Hematopoietic multipotent progenitor cell treated with erythropoietin and hydrocortisone succinate and interleukin-3 and kit ligand, for 8 days (in vitro differentiated cells): ENCODE measurements at places on chromosomes 16 and 17.

DNA sequence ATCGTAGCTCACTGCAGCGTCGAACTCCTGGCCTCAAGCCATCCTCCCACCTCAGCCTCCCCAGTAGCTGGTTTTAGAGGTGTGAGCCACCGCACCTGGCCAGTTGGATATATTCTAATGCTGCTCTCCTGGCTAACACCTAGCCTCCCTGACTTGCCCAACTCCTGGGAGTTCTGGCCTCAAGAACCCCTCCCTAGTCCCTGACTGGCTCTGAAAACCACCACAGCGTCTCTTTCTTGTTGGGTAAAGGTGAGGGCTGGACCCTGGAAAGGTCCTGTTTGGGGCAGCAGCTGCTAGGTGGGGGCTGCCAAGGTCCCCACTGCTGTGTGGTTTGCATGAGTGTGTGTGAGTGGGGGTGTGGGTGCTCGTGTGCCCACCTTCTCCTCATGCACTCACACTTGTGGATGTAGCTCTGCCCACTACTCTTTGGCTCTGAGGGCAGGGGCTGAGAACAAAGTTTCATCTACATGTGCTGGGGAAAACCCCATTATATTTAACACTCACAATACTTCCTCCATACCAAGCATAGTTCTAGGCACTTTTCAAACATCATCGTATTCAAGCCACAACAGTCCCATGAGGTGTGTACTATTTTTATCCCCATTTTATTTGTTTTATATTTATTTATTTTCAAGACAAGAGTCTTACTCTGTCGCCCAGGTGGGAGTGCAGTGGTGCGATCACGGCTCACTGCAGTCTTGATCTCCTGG is 7.1 kb upstream of the SPNS3 start:
- no peak for DNase-seq

- peak; percentile 89 for DNase-seq
Measured at GRCh38 chr16:75385507-75386152, 47.7 kb downstream of the CFDP1 start.

- no peak for DNase-seq
Measured at GRCh38 chr16:29961127-29961478, 776 bp upstream of the TMEM219 start.

- peak; percentile 61 for DNase-seq
Measured at GRCh38 chr16:75627851-75628250, 4.8 kb upstream of the ADAT1 start.

DNA sequence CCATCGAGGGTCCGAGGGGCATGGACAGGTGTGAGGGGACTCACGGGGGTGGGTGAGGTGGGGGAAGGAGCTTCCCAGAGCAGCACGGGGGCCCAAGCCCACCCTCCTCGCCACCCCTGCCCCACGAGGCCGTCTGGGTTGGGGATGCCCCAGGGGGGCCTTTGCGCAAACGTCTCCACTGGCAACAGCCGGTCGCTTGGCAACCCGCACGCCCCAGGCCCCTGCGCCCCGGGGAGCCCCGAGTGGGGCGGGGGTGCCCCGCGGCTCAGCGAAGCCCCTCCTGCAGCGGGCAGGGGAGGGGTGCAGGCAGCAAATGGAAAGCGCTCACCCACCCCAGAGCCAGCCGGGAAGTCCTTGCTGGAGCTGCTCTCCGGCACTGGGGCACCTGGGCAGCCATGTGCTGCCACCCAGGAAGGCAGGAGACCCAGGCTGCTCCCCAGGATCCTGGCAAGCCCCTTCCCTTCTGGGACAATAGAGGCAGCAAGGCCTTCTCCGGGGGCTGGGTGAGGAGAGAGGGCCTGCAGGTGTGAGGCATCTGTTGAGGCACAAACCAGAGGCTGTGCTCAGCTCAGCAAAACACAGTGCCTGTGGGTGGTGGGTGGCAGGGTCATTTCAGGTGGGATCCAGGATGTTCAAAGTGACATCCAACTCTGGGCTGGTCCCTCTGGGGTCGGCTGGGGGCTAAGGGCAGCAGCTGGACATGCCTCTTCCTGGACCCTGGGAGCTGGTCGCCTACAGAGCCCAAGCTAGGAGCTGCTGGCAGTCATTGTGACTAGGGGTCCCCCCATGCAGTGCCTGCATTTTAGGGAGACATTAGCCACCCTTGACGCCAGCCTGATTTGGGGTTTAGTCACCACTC is 80.9 kb upstream of the CBX4 start:
- DNase-seq = no peak

DNA sequence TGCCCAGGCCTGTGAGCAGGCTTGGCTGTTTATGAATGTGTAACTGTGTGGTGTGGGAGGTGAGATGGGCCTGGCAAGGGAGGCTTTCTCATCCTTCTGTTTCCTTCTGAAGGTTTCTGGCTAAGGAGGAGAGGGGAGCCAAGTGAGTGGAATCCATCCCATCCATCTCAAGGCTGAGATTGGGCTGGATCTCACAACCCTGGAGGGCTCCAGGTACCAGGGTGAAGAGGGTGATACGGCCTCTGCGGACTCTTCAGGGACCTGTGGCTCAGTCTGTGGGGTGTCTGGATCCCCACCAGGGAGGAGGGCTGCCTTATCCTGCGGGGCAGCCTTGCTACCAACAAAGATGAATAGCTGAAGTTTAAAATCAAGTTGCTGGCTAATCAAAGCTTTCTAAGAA is 7.0 kb downstream of the ZNF629 start:
- DNase-seq = no peak

DNA sequence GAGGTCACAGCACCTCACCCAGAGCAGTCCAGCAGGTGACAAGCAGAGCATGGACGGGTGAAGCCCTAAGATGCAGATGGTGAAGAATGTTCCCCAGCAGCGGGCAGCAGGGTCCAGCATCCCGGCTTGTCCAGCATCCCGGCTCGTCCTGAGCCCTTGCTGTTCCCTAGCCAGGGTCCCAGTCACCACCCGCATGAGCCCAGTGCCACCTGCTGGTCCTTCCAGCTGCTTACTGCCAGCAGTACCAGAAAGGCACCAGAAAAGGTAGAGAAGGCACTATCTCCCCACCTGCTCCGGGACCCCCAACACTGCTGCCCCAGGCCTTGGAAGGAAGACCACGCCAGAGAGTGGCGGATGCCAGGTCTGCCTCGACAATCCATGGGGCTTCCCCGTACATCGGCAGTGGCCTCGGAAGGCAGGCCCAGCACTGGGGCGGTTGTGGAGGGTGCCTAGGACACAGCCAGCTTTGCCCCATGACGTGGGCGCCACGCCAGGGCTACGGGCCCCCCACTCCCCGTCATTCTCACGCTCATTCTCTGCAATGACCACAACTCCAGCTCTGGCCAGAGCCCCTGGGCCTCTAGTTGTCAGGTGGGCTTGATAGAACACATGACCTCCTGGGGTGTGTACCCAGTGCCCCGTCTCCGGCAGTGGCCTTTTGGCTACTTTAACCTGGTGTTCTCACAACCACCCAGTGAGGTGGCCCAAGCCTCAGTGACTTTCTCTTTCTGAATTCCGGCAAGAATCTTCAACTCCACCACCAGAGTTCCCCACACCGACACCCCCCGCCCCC is 1.4 kb downstream of the CENPX start:
- peak; percentile 67 for DNase-seq

- DNase-seq = no peak
Measured at GRCh38 chr16:84534815-84535214, 30.4 kb upstream of the MEAK7 start.

GRCh38 chr17:13413001-13413400 is 188.7 kb downstream of the HS3ST3A1 start:
- DNase-seq = no peak

GRCh38 chr16:73092236-73092781 is 44.4 kb upstream of the ZFHX3 start:
- no peak for DNase-seq

GRCh38 chr17:74307984-74308773 is 17.8 kb upstream of the KIF19 start:
- DNase-seq = peak; percentile 85

DNA sequence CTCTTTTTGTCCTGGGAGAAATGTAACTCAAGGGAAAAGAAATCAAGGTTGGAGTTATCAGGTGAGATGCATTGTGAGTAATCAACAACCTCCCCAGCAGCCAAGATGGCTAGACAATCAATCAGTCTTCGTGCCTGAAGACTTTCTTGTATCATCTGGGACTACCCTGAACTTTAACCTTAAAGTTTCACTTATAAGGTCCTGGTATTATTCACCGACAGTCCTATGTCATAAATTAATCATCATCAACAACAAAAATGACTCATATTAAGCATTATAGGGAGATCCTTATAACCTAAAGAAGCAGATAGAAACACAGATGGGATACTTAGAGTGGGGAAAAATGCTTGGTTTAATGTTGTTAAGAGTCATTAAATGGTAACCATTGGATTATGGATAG is 7.7 kb upstream of the TEKT3 start:
- DNase-seq = no peak

GRCh38 chr17:40901981-40902474 is 17.0 kb upstream of the KRT20 start:
- DNase-seq = no peak

DNA sequence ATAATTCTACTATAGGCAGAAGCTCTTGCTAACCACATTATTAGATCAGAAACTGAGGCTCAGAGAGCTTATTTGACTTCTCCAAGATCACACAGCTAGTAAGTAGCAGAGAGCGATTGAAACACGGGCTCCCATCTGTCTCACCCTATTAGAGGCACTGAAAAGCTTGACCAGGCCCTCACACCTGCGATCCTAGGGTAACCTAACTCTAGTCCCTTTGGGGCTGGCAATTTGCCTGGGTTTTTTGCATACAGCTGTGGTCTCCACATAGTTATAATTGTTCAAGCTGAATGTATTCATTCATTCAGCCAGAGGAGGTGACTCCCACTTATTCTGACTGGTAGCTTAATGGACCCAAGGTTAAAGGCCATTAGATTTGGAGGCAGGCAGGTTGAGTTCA is 121.2 kb downstream of the ANKFN1 start:
- DNase-seq = no peak

- DNase-seq = no peak
Measured at GRCh38 chr17:62614142-62614541, 13.3 kb upstream of the MRC2 start.

GRCh38 chr16:14438256-14438655 is 191.8 kb downstream of the PARN start:
- no peak for DNase-seq

DNA sequence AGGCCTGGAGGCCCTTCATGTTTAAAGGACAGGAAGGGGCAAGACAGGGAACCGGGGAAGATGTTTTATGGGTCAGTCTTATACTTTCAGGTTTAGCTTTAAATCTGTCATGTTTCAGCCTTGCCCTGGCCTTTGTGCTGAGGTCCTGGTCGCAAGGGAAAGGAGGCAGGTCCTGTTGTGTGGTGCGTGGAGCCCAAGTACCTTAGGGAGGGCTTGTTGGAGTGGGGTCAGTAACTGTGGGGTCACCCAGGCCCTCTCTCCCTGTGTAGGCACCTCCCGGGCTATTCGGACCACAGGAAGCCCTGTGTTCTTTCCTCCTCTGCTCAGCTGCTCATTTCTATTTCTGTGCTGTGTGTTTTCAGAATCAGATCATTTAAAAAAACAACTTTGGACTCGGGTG is 42.7 kb downstream of the MPRIP start:
- DNase-seq = no peak

DNA sequence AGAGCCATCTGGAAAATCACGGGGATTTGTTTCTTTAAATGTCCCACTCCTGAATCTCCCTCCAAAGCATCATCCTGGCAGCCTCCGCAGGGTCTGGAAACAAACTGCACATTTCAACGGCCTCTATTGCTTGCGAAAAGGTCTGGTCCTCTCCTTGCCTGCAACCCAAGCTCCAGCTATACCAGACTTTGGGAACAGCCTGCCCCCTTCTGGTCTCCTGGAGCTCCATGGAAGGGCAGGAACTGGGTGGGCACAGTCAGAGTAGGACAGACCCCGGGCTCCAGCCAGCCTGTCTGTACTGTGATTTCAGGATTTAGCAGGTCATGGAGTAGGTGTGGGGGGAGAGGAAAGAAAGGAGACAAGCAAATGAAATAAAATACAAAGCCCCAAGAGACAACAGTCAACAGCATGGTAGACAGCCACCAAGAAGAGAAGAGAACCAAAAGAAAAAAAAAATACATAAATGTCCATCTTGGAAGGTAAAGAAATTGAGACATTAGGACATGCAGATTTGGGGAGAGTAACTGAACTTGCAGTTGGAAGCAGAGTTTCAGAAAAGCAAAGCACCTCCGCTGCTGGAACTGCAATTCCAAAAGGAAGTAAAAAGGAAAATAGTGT is 2.7 kb downstream of the XYLT1 start:
- DNase-seq = peak; percentile 49

DNA sequence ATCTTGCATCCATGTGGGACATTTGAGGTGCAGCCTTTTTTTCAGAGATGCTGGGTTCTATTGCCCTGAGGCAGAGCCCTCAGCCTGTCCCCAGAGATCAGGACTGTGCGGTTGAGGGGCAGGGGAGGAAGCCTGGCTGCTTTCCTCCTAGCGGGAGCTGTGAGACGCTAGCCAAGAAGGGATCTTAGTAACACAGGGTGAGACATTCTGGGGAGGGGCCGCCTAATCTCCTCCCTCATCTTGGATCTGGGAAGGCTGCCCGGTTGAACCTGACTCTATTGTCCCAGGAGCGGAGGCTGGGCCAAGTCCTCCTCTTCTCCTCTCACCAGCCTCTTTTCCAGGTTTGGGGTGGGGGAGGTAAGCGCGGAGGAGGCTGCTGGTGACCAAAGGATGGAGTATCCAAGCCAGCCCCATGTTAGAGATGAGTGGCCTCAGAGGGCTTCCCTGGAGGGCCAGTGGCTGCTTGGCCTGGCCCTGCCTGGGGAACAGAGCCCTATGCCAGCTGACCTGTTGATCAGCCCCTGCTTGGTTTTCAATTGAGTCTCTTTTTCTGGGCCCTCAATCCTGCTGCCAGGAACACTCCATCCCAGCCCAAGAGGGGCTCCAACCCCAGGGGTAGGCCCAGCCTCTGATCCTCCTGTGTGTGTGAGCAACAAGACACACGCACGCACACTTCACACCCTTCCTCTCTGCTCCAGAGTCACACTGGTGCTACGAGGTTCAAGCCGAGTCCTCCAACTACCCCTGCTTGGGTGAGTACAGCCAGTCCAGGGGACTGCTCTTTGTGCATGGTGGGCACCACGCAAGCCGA is 5.0 kb downstream of the CA4 start:
- DNase-seq = no peak

DNA sequence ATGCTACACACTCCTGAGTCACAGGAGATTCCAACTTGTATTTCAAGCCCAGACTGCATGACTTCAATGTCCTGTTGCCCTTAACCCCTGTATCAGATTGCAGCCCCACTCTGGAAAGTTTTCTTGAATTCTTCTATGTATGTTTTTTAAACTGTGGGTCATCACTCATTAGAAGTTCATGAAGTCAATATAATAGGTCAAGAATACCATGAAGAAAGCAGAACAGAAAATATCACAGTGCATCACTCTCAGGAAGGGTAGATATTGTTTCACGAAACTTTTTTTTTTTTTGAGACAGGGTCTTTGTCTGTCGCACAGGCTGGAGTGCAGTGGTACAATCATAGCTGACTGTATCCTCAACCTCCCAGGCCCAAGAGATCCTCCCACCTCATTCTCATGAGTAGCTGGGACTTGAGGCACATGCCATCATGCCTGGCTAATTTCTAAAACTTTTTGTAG is 20.5 kb downstream of the PRKCB start:
- DNase-seq = no peak
